Hematopoietic multipotent progenitor cell treated with erythropoietin and hydrocortisone succinate and interleukin-3 and kit ligand, for 6 days (in vitro differentiated cells): ENCODE measurements at places on chromosomes 2 and 18.

DNA sequence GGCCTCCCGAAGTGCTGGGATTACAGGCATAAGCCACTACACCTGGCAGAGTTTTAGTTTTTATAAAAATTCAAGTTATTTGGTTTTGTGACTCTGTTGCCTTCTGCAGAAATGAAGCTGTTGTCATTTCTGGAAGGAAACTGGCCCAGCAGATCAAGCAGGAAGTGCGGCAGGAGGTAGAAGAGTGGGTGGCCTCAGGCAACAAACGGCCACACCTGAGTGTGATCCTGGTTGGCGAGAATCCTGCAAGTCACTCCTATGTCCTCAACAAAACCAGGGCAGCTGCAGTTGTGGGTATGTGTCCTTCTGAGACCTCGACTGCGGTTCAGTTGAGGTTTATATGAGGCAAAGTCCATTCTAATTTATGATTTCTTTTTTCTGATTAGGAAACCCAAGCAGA is 7.2 kb downstream of the MTHFD2 start:
- DNase-seq = peak; percentile 62

DNA sequence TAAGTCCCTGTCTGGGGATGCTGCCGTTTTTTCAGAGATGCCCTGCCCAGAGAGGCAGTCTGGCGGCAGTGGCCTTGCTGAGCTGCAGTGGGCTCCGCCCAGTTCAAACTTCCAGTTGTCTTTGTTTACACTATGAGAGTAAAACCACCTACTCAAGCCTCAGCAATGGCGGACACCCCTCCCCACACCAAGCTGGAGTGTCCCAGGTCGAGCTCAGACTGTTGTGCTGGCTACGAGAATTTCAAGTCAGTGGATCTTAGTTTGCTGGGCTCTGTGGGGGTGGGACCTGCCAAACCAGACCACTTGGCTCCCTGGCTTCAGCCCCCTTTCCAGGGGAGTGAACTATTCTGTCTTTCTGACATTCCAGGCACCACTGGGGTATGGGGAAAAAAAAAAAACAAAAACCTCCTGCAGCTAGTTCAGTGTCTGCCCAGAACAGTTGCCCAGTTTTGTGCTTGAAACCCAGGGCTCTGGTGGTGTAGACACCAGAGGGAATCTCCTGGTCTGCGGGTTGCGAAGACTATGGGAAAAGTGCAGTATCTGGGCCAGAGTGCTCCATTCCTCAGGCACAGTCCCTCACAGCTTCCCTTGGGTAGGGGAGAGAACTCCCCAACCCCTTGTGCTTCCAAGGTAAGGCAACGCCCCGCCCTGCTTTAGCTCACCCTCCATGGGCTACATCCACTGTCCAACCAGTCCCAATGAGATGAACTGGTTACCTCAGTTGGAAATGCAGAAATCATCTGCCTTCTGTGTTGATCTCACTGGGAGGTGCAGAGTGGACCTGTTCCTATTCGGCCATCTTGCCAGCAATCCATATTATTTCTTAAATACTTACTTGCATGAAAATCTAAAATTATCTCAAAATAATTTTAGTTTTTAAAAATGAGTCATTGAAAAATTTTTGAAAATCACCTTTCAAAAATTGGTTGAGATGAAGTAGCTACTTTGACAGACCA is 338.0 kb downstream of the OSR1 start:
- no peak for DNase-seq

DNA sequence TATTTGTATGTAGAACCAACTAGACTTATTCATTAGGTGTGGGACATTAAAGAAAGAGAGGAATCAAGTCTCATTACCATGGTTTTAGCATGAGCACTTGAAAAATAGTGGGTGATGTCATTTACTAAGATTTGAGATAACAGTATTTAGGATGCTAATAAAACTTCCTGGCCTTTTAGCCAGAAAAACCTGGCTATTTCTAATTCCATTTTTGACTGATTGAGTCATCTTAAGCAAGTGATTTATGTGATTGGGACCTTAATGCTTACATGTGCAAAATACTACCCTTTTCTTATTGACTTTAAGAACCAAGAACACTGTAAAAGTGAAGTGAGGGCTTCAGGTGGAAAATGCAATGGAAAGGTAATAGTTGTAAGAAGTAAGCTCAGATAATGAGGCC is 196.8 kb upstream of the SESTD1 start:
- no peak for DNase-seq

DNA sequence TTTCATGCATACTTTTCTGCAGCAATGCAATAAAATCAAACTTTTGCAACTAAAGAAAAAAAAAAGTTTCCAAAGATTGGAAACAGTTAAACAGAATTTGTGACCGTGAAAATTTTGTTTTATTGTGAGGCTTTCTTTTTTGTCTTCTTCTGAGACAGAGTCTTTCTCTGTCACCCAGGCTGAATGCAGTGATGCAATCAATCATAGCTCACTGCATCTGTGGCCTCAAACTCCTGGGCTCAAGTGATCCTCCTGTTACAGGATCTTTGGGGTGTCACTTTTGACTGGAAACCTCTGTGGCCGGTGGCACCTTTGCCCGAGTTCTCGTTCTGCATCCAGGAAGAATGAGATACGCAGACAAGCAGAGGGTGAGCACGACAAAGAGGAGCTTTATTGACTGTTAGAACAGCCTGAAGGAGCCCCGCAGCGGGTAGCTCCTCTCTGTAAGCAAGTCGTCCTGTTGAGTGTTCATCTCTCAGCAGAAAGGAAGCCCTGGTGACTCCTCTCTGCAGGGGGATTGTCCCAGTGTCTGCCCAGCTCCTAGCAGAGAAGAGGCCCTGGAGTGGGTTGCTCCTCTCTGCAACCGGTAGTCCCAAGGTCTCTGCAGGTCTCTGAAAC is 16.9 kb upstream of the ILKAP start:
- DNase-seq = no peak

- peak; percentile 45 for DNase-seq
Observed at GRCh38 chr2:175414882-175415487, 233.5 kb upstream of the ATP5MC3 start.

GRCh38 chr2:127860130-127860529 is 2.2 kb upstream of the POLR2D start:
- no peak for DNase-seq

GRCh38 chr2:3434654-3435053 is 55.2 kb downstream of the TRAPPC12 start:
- DNase-seq = no peak

- no peak for DNase-seq
Observed at GRCh38 chr2:229095472-229095871, 175.6 kb downstream of the PID1 start.

GRCh38 chr2:25251422-25252273 is 83.3 kb upstream of the POMC start:
- DNase-seq = peak; percentile 53

DNA sequence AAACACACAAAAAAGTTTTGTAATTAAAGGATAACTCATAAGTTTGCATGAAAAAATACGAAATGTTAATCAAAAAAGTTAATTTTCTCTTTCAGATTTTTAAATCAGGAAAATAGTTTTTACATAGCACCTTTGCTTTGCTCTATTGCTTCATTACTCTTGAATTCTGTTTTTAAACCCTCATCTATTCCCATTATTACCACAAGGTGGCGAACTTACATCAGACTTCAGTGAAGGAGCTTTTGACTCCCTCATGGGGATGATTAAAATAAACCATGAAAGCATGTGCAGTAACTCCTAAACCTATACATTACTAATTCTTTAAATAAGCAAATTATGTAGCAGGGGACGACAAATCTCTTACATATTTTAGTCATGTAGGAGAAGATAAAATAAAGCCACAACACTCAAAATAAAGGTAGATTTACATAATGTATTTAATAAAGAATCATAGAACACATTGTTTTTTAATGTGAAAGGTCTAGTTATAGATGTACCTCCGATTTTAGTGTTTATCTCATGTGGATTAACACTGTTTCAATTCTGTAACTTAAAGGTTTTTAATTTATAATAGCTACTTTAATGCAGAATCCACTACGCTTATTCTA is 105.2 kb downstream of the NETO1 start:
- peak; percentile 80 for DNase-seq

DNA sequence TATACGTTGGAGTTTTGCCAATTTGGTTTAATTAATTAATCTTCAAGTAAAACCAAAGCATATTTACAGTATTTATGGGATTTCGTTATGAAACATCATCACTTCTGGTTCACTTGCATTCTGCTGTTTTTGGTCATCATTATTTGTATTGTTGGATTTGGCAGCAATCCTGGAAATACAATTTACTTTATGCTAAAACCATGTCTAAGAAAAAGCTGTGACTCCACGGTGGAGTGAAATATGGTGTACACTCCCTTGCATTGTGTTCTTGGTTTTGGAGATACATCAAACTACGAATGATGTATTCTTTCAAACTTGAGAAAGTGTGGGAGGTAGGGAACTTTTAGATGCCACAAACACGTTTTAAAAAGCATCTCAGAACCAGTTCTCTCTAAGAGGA is 106.4 kb downstream of the CTAGE1 start:
- DNase-seq = no peak

- no peak for DNase-seq
Observed at GRCh38 chr2:86185517-86186212, 9.6 kb downstream of the IMMT start.

DNA sequence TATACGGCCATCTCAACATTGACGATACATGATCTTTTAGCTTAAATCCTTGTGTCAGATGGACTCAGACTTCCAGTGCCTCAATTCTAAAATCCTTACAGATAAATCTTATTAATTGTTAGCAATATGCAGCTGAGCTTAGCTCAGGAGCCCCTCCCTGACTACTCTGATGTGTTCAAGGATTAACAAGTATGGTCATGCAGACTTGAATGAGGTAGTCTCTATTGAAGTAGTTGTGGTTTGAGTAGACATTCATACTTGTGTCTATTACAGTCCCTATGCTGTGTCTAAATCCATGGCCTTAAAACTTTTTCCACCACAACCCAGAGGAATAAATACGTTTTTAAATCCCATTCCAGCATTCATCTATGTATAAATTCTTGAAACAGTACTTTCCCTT is 119.5 kb downstream of the NUP35 start:
- DNase-seq = no peak

DNA sequence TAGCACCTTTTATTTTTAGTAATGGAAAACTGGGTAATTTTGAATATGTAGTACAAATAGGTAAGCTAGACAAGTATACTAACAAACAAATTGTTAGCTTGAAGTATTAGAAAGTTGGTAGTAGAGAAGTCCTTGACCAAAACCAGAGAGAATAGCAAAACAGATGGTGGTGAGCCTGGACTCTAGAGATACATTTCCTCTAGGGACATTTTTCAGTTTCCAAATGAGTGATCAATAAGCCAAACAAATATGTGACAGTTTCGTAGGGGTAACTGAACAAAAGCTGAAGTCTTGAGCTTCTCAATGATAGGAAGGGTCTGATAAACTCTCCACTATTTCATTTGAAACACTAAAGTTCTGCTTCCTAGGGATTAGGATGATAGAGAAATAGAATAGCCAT is 692.0 kb upstream of the FAM98A start:
- no peak for DNase-seq

DNA sequence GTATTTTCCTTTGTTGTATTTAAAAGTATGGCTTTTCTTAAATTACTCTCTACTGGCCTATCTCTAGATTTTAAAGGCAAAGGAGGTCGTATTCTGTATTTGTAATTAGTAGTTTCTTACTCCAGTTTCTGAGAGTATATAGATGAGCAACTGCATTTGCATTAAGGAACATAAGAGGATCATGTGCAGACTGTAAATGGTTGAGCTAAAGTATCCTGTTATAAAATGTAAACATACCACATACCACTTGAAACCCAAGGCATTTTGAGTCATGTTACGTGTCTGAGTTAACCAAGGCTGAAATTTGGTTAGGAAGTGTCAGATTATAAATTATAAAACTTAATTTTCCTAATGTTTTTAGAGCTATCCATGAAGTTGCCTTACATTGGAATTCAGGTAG is 76.3 kb downstream of the GPD2 start:
- no peak for DNase-seq

- DNase-seq = no peak
Observed at GRCh38 chr2:39521876-39522517, 84.9 kb upstream of the MAP4K3 start.

GRCh38 chr2:96470636-96471035 is 34.5 kb downstream of the NEURL3 start:
- DNase-seq = peak; percentile 72

DNA sequence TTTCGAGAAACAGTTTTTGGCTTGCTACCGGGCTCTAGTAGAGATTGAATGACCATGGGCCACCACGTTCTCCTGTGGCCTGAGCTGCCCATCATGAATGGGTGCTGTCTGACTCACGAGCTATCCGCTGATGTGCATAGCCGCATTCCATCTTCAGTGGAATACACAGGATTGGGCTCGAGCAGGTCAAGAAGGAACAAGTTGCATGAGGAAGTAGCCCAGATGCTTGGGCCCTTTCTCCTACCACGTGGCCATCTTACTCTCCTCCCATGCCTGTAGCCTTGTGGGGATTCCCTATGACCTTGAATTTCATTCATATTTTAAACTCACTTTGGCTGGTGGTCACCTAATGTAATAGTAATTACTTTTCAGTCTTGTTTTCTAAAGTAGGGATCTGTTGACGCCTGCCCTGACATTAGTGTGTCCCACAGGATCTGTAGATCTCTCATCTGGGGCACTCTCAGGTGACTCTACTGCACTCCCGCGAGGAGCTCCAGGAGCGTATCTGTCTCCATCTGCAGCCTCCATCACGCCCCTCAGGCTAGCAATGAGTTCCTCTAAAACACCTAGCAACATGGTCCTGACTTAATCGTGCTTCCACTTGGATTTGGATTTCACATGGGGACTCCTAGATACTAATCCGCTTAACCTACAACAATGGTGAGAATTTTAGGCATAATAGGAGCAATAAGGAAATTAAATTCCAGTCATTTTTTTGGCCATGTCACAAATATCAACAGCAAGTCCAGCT is 67.8 kb downstream of the PSMG2 start:
- no peak for DNase-seq

DNA sequence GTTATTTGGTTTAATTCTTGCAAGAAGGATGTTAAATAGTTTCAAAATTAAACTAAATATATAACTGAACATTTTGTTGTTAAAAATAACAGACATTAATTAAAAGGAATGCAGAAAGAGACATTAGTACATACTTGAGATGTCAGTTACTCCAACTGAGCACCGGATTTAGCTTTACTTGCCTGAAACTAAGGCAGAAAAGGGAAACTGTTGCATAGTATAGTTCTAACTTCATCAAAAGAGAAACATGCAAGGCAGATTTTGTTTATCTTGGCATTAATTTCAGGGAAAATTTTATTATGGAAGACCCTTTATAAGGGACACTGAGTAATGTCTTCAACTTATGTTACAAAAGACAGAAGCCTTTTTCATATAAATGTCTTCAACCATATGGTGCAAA is 218.3 kb downstream of the STK39 start:
- DNase-seq = no peak

GRCh38 chr2:210523650-210524289 is 32.6 kb upstream of the CPS1 start:
- no peak for DNase-seq

GRCh38 chr2:106232638-106233349 is 38.7 kb upstream of the UXS1 start:
- DNase-seq = no peak

GRCh38 chr18:69757733-69758132 is 189.9 kb downstream of the CD226 start:
- no peak for DNase-seq

GRCh38 chr2:8831516-8831915 is 5.9 kb downstream of the KIDINS220 start:
- no peak for DNase-seq
